ENCODE measurements at places on chromosomes 7 and 10. TPM values are rescaled to one million over a fixed set of nuclear protein-coding genes. Genes with fewer than 3 reads are reported as not detected.

ZNF503 gene
- 33.7 TPM for total RNA-seq

DNA2 gene
- 3.8 TPM for total RNA-seq

BAIAP2L1 gene
- total RNA-seq, result 65.0 TPM

CHAT gene
- total RNA-seq, result not detected

FGFR2 gene
- 19.0 TPM for total RNA-seq

HMX3 gene
- total RNA-seq, result 0.26 TPM
